ENCODE measurements at places on chromosomes 4 and X.

DNA sequence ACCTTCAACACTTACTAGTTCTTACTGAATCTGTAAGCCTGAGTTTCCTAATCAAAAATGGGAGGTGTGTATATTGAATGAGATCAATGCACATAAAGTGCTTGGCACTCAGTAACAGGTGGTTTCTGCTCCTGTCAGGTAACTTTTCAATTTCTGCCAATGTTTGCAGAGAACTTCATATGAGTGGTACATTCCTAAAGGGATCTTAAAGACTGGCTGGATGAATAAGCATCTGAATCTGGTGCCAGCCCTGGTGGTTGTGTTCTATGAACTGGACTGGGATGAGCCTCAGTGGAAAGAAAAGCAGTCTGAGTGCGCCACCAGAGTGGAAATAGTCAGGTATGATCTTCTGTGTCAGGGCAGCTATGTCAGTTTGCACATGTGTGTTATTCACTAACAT, 7.0 kb downstream of the TRAPPC11 start:
- no peak for DNase-seq

DNA sequence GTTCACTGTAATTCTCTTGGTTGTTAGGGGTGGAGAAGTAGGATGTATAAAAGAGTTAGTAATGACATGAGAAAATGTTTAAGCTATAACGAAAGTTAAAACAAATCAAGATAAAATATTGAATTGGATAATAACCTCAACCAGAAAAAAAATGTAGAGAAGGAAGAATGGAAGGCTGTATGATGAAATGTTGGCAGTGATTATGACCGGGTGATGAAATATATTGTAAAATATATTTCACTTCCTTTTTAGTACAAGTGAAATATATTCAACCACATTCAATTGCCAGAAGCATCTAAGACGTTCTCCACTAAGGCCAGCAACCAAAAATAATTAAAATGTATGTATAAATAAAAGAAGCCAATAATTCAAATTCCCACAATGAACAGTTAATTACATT, 309.3 kb upstream of the FGF13 start:
- DNase-seq: no peak

GRCh38 chr4:38111717-38112116, 151.5 kb downstream of the PTTG2 start:
- DNase-seq: no peak

DNA sequence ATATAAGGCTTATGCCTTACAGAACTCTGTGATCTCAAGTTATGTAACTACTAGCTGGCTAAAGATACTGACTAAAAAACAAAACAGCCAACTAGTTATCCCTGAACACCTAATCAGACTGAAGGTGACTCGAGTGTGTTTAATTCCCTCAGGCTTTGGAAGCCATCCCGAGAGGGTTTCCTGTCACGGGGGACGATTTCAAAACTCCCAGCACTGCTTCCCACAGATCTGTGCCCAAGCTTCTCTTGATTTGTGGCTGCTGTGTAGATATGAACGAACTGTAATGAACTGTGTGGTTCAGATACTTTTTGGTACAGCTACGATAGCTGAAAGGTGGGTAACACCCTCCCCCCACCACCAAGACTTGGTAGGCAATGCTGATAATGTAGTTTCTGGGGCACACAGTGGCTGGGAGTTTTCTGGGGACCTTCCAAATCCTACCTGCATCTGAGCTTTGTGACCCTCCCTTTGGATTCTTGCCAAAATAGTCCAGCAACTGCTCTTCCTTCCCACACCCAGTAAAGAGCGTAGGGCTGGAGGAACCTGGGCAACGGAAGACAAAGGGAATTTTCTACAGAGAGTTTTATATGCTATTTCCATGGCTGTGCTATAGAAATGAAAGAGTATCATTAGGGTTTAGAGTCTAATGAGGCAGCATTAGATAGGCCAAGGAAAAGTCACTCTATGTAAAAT, 148.8 kb downstream of the MGST2 start:
- no peak for DNase-seq

- no peak for DNase-seq
These were observed 586.1 kb downstream of the FSTL5 start for GRCh38 chr4:161577579-161578301.

DNA sequence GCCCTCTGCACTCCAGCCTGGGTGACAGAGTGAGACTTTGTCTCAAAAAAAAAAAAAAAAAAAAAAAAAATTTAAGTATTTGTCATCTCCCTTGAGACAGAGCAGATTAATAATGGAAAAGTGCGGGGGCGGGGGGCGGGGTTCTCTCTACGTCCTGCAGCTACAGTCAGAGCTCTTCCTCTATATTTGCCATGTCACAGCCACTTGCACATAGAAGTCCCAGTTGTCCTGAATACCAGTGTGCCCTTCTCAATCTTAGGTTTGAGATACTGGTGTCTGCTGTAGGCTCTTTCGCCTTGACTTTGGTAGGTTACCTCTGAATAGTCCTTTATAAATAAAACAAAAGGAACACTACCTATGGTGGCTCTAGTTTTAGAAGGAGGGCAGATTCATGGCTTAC, 237.8 kb upstream of the PGRMC2 start:
- no peak for DNase-seq

- no peak for DNase-seq
These were observed 31.2 kb upstream of the NSUN7 start for GRCh38 chr4:40718586-40718985.

- no peak for DNase-seq
These were observed 789.2 kb downstream of the KLHL13 start for GRCh38 chrX:117327373-117327772.

- DNase-seq: no peak
These were observed 21.4 kb downstream of the GRSF1 start for GRCh38 chr4:70818173-70818855.

DNA sequence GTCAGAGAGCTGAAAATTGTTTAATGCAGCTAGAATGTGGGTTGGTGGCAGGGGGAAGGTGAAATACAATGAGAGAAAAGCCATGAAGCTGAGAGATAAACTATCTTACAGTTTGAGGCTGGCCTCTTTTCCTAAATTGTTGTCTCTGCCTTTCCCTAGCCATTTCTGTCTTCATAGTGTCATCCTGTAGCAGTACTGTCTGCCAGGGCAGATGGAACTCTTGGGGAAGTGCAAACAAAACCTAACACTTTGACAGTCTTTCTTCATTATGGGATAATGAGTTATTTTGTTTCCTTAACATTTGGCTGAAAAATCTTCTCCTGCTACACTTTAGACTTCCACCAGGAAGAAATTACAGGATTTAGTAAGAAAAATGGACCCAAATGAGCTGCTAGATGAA, 197.8 kb upstream of the ARX start:
- DNase-seq: no peak

DNA sequence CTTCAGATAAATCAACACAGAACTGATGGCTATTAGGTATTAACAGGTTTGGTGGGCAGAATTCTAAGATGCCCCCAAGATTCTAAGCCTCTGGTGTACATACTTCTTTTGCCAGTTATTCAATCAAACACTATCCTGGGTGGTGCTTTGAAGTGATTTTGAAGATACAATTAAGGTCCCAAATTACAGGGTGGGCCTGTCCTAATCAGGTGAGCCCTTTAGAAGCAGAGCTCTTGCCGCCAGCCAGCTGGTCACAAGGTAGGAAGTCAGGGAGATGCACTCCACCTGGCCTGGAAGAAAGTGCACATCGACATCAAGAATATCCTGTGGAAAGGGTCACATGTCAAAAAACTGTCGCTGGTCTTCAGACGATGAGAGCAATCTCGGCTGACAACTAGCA, 29.5 kb downstream of the ASB9 start:
- DNase-seq: no peak

- no peak for DNase-seq
These were observed 66.5 kb upstream of the ZFP42 start for GRCh38 chr4:187929024-187929423.

DNA sequence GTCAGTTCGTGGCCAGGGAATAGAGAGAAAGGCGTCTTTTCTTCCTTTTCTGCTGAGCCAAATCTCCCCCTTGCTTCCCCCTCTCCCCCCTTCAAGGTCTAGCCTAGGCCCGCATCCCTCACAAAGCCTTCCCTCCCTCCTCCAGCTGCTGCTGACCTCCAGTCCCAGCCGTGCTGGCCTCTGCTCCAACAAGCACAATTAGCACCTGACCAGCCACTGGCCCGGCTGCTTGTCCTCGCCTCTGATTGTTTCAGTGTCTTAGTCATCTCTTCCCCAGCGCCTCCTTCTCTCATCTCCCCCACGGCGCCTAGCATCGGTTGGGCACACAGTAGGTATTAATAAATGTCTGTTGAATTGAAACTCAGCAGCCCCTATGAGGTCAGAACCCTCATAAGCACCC, 4.2 kb downstream of the ELF4 start:
- no peak for DNase-seq

DNA sequence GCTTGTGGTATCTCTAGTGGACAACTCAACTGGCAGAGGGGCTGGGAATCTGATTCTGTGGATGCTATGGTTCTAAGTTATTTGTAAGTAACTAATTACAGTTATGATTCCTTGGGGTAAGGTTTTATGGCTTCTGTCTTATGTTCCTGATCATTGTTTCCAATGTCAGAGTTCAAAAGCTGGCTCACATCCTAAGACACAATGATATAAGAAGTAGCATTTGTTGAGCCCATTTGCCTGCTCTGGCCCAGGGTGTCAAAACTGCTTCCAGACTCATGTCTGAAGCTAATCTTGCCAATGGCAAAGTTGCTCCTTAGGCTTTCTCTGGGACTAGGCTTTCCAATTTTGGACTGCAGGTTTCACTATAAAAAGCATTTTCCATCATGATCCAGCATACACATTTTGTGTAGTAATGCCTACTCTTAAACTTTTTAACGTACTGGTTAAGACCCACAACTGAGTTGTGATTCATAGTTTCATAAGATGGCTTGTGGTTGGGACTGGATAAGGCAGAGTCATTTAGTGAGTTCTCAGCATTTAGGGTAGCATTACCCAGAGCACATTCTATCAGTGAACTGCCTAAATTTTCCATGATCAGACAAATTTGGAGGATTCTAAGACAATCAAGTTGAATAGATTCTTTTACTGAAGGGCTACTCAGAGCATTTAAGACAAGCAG, 50.0 kb downstream of the CCNI start:
- no peak for DNase-seq

DNA sequence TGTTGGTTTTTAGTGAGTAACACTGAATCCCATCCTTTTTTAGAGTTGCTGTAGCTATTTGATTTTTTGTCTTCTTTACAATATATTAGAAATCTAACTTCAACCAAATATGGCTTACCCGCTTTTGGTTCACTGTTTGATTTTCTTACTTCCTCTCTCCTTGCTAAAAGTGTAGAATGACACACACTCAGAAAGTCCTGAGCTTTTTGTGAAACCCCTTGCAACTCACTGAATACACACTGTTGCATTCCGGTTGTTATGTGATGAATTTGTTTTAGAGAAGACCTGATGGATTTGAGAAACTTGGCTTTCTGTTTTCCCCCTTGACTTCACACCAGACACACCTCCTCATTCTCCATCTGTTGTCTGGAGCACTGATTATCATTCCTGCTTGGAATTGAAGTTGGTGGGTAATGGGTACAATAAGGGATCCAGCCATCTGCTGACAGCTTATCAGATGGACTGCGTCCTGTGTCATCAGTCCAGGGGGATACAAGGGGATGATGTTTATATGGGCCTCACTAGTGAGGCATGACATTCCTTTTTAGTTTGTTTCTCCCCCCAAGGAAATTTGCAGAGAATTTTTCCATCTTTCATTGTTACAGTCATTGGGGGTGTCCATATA, 5.2 kb downstream of the TMEM164 start:
- no peak for DNase-seq

DNA sequence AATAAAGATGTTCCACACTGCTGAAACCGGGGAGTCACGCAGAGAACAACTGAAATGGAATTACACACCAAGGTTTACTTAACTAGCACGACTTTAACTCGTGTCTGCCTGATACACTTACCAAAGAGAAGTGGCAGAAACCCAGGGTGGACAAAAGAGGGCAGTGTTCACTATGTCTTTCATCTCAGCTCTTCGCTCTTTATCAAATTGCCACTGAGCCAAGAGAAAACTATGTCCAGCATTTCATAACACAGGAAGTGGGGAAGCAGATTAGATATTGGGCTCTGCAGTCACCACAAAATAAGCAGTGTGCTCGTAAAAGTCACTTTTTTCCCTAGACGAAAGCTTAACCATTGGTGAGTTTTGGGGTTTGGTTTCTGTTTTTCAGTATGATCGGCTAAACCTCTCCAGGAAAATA, 155.7 kb downstream of the CHIC2 start:
- no peak for DNase-seq

DNA sequence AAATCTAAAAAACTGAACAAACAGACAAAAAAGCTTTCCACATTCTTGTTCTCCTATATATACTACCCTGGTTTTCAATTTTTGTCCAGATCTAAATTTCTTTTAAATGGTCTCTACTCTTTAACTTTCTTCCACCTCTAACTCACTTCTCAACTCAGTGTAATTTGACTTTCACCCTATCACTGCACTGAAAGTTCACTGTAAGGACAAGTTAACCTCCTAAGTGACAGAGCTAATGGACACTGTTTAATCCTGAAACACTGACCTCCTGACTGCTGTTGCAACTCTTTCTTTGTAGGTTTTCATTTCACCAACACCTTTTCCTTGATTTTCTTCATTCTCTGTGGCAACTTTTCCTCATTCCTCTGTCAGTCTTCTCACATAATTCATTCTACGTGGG, 50.0 kb downstream of the ATOH1 start:
- DNase-seq: no peak

DNA sequence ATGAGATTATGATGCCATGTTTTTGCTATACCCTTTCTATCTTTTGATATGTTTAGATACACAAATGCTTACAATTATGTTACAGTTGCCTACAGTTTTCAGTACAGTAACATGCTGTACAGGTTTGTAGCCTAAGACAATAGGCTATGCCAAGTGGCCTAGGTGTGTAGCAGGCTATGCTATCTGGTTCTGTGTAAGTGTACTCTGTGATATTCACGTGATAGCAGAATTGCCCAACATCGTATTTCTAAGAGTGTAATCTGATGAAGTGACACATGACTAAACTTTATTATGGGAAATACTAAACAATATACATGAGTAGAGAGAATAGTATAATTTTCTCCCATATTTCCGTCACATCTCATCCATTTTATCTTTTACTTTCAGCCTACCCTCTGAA, 97.0 kb downstream of the CLDN22 start:
- DNase-seq: no peak

DNA sequence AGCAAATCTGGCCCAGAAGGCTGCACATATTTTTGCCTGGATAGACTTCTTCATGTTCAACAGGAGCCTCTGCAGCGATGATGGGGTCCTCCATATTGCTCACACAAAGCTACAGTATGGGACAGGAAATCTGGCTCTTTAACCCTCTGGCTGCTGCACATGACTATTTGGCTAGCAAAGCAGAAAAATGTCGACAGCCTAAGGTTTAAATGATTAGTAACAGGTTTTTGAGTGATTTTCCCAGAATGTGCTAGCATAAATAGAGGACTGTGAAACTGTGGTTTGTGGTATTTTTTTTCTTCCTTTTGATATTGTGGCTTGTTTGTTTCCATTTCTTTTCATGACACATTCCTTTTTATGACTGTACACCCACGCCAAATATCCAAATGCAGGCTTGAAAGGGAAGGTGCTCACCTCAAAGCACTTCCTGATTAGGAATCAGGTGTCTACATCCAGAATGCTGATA, 120.2 kb upstream of the GK2 start:
- no peak for DNase-seq
